ENCODE measurements at places on chromosomes 11 and 22.

DNA sequence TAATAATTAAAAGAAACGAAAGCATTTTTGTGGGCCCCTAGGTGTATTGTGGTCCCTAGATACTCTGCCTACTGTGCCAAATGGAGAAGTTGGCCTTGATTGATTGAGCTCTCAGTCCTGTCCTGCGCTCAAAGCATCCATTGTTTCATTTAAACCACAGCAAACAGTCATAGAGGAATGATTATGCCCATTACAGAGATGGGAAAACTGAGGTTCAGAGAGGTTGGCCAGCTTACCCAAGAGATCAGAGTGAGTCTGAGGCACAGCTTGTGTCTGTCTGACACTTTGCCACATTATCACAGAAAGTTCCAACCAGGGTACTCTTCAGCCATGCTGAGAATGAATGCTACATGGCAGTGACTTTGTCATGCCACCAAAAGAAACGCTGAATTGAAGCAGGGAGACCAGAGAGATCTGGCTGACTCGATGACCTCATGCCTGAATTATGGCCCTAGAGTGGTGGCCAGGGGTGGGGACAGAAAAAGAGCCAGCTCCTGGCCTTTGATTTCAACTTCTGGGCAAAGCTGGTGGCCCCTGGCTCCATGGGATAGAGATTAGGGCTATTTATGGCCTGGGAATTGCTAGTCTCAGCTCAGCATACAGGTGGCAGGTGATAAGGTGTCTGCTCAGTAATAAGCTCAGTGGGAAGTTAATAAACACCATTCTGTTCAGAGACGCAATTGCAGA lies 180.5 kb downstream of the MIAT start:
- DNase-seq: no peak

GRCh38 chr22:37560608-37561211 lies 430 bp downstream of the CDC42EP1 start:
- no peak for DNase-seq

DNA sequence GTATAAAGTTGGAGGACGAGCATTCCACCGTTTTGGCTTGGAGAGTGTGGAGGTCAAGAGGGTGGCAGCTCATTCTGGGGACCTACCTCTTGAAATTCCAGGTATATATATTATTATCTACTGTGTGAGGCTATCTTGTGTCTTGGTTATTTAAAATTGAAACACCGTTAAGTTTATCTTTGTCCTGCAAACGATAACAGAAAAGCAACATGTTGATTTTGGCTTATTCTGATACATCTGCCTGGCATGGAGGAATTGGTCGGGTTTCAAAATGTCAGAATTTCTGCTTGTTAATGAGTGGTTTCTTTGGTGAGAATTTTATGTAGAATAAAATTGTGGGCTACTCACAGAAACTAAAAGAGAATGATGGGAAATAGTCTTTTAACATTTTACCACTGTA lies 54.4 kb downstream of the SVIP start:
- no peak for DNase-seq

- no peak for DNase-seq
Measured at GRCh38 chr11:65851811-65852507, 6.0 kb downstream of the CFL1 start.

- no peak for DNase-seq
Measured at GRCh38 chr11:34278693-34279297, 79.0 kb downstream of the ABTB2 start.

- DNase-seq: no peak
Measured at GRCh38 chr22:30649430-30650007, 13.9 kb downstream of the SLC35E4 start.

DNA sequence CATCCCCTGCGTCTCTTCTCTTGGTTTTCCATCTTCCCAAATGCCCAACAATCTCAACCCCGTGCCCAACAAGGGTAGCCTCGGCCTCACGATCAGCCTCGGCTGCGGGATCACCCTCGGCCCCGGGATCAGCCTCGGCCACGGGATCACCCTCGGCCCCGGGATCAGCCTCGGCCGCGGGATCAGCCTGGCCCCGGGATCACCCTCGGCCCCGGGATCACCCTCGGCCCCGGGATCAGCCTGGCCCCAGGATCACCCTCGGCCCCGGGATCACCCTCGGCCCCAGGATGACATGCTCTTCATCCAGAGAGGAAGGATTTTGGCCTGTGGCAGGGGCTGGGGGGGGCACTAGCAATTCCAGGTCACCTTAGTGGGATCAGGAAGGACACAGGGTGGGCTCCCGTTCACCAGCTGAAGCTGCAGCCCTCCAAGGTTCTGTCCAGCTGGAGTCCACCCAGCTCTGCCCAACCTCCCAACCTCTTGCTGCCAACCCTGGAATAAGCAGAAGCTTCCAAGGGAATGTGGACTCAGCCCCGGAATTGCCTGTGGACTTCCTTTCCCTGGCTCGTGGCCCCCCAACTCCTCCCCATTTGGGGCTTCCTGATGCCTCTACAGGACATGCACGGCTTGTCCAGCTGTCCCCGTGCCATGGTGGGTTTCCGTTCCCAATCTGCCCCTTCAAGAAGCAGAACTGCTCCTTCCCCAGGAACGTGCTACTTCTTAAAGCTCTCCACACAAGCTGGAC lies 6.2 kb downstream of the ALG12 start:
- no peak for DNase-seq

- no peak for DNase-seq
Measured at GRCh38 chr11:71155846-71156245, 96.5 kb downstream of the SHANK2 start.

- no peak for DNase-seq
Measured at GRCh38 chr11:11411401-11411985, 58.4 kb upstream of the CSNK2A3 start.

DNA sequence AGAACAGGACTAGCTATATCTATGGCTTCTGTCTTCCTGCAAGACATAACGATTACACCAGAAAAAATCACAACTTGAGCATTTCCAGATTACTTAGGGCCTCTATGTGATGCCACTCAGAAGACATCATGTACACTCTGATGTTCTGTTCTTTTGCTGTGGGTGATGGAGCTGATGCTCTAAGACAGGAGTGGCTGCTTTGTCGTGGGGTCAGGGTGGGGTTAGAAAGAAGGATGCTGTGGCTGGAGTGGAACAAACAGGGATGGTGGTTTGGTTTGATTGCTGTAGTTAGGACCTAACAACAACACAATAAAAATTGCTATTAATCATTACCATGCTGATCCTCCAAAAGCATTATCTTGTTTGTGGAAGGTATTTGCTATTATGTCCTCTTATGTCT lies 120.3 kb upstream of the ARHGAP20 start:
- no peak for DNase-seq

- no peak for DNase-seq
Measured at GRCh38 chr11:102153082-102153481, 42.8 kb downstream of the YAP1 start.

- DNase-seq: no peak
Measured at GRCh38 chr11:82782825-82783374, 49.2 kb upstream of the FAM181B start.

DNA sequence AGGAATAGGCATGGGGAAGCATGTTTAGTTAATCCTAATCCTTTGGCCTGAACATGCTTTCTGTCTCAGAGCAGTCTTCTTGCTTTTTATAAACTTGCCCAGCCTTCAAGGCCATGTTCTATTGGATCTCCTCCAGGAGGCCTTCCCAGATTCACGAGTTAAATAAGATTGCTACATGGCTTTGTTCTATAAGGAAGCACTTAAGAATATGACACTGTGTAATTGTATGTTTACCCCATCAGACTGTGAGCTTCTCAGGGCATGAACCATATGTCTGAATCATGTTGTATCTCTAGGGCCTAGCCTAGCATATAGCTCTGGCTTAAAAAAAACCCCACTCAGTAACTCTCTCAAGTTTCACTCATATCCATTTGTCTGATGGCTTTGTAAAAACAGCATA lies 26.4 kb upstream of the UCP3 start:
- DNase-seq: no peak

DNA sequence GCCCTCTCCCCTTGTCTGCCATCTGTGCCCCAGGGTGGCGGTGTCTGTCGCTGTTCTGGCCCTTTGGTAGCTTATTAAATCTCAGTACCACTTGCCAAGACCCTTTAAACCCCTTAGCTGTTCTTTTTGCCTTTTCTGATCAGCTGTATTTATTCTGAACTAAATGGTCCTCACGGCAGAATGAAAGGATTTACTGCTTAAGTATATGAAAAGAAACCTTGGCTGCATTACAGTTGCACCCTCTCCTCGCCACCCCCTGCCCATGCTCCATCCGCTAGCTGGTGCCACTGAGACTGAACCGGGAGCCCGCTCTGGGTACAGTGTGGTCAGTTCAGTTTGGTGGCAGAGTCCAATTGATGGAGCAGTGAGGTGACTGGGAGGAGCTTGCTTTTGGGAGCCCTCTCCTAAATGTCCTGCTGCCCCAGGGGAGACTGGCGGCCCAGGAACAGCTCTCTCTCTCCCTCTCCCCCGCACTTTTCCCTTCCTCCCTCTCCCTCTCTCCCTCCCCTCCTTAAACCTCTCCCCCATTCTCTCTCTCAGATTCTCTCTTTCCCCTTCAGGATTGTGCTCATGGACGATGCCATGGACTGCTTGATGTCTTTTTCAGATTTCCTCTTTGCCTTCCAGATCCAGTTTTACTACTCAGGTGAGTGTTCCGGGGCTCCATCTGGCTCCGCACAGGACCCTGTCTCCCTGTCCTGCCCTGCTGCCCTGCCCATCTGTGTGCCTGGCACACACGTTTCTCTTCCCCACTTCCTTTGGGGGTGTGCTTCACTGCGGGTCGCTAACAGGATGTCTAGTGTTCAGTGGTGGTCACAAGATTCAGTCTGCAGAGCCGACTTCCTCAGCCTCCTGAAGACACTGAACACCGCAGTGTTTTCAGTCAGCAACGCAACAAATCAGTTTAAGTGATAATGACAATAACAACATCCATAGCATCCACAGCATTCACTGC lies 21.8 kb downstream of the ARFGAP2 start:
- DNase-seq: no peak

DNA sequence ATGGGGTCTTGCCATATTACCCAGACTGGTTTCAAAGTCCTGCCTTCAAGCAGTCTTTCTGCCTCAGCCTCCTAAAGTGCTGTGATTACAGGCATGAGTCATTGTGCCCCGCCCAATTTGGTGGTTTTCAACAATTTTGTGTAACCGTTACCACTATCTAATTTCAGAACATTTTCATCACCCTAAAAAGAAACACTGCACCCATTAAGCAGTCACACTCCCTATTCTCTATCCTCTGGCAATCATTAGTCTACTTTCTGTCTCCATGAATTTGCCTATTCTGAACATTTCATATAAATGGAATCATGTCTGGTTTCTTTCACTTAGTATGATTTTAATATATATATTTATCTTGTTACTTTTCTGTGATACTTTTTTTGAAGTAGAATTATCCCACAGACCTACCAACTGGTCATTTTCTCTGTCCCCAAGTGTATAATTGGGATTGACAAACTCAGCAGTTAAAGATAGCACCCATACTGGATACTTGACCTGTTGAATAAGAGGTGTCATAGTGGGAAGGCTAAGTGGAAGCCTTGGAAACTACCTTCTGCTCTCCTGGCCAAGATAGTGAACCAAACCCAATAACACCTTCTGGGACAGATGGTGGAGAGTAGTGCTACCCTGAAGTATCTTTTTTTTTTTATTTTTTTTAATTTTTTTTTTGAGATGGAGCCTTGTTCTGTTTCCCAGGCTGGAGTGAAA lies 64.8 kb downstream of the STIM1 start:
- no peak for DNase-seq

GRCh38 chr11:19559746-19560145 lies 152.9 kb upstream of the NAV2 start:
- no peak for DNase-seq

DNA sequence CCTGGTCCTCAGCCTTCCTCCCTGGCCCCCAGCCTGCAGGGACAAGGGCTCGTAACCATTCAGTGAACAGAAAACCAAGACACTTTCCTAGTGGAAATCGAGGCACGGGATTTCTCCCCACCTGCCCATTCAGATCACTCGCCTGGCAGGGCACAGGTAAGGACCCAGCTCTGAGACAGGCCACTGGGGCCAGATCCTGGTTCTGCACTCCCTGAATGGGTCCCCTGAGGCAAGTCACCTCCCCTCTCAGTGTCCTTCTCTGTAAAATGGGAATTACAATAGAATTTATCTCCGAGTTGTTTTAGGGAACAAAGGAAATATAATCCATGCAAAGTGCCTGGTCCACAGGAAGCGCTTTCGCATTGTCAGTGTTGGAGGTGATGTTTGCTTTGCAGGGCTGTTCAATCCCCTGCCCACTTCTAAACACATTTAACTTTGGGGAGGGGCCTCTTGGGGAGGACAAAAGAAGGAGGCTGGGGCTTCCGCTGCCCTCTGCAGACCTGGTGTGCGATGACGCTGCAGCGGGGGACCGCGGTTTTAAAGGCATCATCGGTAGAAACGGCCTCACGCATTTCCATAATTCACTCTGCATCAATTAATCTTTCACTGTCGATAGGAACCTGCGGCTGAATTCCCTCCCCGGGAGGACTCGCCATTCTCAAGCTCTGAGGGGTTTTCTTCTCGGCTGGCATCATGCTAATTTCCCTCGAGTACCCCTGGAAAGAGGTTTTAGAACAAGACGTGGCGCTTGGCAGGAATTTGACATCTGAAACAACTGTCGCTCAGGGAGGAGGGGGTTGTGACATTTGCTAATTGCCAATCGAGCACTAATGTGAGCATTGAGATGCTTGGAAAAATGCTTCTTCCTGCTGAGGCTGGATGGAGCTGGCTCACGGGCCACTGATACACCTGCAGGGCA lies 70.4 kb upstream of the FGF3 start:
- no peak for DNase-seq

- DNase-seq: no peak
Measured at GRCh38 chr22:49753961-49754695, 73.5 kb downstream of the BRD1 start.

GRCh38 chr11:8018484-8019313 lies 31.6 kb downstream of the EIF3F start:
- peak; percentile 4 for DNase-seq

- no peak for DNase-seq
Measured at GRCh38 chr11:20654038-20654437, 15.3 kb upstream of the NELL1 start.

GRCh38 chr22:29343313-29343805 lies 27.9 kb upstream of the RASL10A start:
- no peak for DNase-seq

- no peak for DNase-seq
Measured at GRCh38 chr11:9759519-9760192, 95.8 kb downstream of the SWAP70 start.

GRCh38 chr22:50086526-50086925 lies 1.3 kb upstream of the MLC1 start:
- DNase-seq: no peak

Measured in NCI-H1436 treated with DMSO at 0.1 percent for 48 hours (cell line).